CD4-positive, alpha-beta T cell treated with Interleukin-4 for 4 hours (primary cell): ENCODE measurements at places on chromosomes 2 and 18.
A peak's percentile ranks its signal among the peaks of the same experiment; 100 is the strongest.

DNA sequence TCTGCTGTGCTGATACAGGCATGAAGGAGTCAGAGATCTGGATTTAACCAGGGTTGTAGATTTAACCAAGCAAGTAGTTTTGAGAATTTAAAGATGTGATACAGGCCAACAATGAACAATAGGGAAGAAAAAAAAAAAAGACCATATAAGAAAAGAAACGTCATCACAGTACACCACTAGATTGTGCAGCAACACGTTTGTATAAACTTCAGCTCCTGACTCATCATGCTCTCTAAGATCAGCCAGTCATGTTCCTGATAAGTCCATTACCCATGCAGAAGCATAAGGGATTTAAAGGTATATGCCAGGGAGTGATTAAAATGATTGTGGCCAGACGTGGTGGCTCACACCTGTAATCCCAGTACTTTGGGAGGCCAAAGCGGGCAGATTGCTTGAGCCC is 22.3 kb upstream of the ERICH2 start:
- DNase-seq, result no peak

GRCh38 chr2:180446492-180446891 is 439.4 kb upstream of the CWC22 start:
- no peak for DNase-seq

DNA sequence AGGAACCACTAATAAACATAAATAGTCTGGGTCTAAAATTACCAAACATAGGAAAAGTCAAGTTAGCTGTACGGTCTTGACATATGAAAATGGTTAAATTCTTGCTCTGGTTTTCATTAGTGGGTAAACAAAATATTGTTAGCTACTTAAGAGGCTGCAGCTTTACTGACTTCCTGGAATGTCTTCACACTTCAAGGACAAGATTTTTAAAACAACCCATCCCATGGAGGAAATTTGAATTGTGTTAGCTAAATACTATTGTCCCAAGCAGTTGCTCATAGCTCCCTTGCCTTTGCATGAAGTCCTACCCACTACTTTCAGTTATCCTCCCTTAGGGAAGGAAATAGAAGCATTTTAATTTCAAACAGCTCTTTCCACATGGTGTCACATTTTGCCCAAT is 128.5 kb downstream of the EPHA4 start:
- no peak for DNase-seq

DNA sequence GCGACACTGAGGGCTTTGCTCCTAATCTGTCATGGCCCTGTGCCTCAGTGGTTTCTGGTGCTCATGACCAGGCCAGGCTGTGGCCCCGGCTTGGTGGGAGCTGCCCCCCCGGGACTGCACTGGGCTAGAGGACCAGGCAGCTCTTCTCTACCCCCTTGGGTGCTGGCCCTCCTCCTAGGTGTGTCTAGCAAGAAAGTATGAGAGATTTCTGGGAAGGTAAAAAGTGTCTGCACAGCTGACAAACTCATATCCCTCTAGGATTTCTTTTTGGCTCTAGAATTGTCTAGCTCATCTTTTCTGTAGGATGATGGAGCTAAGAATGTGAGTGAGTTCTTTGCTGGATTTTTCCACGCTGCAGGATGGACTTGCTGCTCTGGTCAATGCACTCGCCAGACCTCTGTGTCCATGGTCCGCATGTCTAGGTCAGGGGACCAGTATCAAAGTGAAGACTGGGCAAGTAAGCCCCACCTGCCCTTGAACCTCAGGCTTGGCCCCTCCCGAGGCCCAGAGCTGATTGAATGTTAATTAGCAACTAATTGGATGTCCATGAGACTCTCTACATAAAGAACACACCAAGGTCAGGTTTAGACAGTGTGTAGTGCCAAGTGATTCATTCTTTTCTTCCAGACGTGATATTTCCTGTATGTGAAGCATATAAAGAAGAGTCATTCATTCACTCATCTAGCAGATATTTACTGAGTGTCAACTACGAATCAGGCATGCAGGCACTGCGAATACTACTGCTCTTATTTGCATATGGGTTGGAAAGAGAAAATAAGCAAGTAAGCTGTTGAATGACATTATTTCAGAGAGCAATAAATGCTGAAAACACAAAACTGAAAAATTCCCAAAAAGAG is 15.6 kb upstream of the PSD4 start:
- DNase-seq, result peak; percentile 46

DNA sequence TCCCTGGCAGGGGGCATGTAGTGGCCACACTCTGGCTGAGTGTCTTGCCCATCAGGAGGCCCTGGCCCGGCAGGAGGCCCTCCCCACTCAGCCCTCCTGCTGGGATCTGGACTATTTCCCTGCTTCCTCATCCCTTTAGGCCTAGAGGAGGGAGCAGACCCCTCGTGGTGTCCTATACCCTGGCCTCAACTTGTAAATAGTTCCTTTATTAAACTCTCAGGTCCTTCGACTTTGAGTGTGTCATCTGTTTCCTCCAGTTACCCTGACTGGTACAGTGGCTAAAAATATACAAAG is 166.7 kb upstream of the GLI2 start:
- DNase-seq, result no peak

DNA sequence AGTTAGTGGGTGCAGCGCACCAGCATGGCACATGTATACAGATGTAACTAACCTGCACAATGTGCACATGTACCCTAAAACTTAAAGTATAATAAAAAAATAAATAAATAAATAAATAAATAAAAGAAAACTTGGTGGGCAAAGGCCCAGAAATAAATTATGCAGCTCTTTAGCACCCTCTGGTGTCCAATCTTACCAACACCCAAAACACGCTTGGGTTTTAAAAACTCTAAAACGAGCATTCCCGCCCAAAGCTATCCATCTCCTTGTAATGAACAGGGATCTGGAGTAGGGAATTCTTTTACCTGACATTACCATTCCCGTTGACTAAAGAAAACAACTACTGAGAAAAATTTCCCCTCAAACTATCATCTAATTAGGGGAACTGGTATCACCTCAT is 2005.9 kb upstream of the CELF4 start:
- no peak for DNase-seq

DNA sequence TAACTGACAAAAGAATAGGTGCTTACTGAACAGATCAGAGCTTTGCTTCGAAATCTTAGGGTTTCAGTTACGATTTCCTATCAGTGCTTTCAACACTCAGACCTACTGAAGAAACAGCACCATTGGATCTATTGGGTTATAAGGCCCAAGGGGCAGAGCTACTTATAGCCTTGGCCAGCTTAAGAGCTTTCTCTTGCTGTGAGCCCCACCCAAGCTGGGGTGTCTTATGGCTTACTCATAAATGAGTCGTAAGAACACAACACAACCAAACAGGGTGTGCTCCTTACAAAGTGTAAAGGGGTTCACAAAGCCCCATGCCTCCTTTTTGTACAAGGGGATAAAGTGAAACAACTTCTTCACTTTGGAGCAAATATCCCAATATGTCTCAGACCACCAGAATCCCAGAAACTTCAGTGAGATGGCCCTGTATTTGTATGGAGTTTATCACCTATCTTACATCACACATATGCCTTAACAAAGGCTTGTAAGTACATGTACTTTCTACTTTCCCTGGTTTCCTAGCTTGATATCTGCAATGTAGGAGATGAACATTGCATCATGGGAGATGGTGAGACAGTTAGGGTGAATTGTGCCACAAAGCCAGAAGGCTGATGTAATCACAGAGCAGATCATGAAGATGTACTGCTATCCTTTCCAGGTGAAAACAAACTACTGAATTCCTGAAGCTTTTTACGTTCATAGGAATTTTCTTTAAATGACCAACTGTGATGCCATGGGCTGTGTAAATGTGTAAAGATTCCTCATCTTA is 115.5 kb upstream of the GLI2 start:
- no peak for DNase-seq

DNA sequence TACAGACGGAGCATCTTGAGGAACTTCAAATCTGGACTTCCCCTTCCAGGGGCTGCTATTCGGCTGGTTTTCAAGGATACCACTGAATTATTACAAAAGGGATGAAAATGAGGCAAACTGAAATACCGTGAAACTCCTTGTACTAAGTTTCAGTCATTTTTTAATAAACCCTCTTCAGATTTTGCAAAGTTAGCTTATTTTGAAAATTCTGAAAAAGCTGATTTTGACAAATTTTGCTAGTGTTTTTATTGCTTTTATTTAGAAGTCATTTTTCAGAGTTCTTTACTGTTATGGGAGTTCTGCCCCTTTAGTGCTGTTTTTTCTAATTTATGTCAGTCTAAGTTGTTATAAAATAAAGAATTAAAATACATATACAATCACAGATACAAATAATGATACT is 390.4 kb upstream of the VRK2 start:
- no peak for DNase-seq
